ENCODE measurements at places on chromosomes 6 and 20.
A peak's percentile ranks its signal among the peaks of the same experiment; 100 is the strongest.

- DNase-seq: no peak
Measured at GRCh38 chr6:112338166-112338709, 8.9 kb upstream of the RFPL4B start.

GRCh38 chr20:7585126-7585679 lies 355.1 kb downstream of the HAO1 start:
- DNase-seq: no peak

DNA sequence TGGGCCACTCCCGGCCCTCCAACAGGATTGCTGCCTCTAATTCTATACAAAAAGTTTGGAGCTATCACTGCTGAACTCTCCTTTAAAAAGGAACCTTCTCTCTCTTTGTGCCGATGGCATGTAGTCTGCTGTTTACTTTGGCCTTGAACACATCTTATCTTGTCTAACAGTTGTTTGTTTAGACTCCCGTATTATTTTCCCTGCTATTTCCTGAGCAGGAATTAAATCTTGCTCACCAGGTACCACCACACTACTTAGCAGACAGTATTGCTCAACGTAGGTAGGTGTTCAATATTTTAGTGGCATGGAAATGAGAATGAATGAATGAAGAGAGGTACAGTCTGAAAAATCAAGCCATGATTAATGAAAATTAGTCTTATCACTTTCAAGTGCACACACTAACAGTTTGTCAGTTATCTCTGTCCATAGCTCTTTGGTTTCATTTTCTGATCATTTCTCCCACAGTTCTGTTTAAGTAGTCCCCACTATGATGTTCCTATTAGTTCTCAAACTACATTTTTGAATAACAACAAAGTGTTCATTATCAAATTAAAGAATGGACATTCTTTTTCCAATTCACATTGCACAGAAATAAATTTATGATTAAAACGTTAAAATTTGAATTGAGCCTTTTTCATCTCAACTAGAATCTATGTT lies 6.8 kb upstream of the HEY2 start:
- no peak for DNase-seq

DNA sequence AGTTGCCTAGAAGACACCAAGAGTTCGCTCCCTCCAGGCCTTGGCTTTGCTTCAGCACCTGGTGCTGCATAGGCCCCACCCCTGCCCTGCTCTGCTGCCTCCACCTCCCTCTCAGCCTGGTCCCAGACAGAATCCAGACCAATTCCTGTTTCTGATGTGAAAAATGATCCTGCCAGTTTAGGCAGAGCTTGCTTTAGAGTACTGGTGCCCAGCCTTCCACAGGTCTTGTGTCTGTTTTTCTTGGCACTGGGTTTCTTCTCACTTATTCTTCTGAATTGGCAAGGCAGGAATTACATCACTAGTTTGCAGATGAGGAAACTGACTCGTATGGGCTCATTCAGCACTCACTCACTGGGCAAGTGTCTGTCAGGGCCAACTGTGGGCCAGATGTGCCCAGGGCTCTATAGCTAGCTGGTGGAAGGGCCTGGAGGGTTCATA lies 53.0 kb downstream of the HLA-A start:
- DNase-seq: no peak

DNA sequence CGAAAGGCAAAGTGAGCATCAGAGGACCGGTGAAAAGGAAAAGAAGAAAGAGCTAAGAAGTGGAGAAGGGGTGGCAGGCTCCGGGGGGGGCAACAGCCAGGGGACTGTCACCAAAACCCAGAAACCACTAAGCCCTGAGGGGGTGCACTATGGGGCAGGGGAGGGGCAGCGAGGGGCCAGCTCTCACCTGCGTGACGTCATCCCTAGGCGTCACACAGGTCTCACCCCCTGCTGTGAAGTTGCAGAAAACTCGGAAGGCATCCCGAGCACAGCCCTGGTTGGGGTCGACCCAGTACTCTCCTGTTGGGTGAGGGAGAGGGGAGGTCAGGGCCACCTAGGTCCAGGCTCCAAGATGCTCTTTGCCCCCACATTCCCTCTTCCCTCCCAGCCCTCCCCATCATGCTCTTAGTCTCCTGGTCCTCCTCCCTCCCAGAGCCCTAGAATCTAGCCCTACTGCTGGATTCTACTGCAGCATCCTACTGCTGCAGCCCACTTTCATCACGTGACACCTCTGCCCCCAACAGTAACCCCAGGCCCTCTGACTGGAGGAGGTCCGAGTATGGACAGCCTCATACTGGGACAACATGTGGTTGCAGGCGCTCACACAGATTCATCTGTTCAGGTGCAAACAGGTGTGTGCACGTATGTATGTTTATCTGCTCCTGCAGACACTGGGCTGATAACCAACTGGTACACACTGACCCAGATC lies 27.4 kb downstream of the COL11A2 start:
- DNase-seq: no peak

DNA sequence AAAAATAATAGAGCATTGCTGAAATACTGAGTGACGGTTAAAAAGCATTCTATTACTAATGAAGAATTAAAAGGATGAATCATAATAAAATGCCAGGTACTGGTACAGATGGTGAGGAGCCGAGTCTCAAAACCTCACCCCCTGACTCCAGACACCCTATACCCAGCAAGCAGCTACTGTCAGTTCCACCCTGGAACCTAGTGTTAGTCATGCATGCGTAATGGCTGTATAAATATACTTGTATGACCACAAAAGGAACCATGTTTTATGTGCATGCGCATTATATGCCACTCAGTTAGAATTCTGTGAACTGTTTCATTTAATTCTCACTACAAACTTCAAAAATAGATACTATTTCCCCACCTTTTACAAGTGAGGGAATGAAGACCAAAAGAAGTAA lies 568.7 kb upstream of the RNF217 start:
- DNase-seq: no peak

DNA sequence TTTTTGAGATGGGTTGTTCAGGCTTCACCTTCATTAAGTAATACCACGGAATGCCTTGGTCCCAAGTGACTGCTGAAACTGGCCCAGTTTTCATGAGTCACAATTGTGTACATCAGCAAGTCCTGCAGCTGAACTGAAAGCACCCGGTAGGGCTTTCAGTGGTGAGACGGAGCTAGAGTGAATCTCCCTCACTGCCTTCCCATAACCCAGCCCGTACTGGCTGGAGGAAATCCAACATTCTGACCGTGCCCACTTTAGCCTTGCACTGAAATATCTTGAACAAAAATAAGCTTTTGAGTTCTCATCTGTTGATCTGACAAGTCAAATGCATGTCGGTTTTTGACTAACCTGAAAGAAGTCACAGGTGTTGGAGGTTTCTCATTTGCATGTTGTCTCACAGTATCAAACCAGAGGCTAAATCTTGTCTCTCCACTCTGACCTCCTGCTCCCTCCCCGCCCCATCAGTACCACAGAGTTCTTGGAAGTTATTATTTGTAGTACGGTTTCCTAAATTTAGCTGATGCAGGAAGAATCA lies 35.9 kb downstream of the DUSP22 start:
- no peak for DNase-seq

GRCh38 chr20:64057628-64058498 lies 5.1 kb upstream of the TCEA2 start:
- DNase-seq: peak; percentile 78

GRCh38 chr6:153590411-153590810 lies 448.6 kb upstream of the OPRM1 start:
- no peak for DNase-seq

DNA sequence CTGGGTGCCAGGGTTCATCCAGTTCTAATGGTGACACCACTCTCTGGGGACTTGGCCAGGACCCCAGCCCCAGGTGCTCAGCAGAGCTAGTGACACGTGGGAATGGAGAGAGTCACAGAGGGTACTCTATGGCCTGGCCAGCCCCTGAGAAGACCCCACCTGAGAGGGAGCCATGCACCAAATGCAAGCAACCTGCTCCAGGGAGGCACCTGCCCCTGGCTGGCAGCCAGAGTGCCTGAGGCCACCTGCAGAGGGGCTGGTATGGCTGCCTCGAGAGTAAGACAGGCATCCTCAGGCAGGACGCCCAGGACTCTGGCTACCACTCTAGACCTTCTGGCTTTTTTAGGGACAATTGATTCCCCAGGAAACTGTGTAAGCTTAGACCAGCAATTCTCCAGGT lies 38.6 kb upstream of the CST7 start:
- no peak for DNase-seq

All from stimulated activated CD8-positive, alpha-beta memory T cell treated with anti-CD3 and anti-CD28 coated beads, Interleukin-7, amount 100 ng/mL, for 24 hours (primary cell).